ENCODE measurements at places on chromosomes 2 and 18.

GRCh38 chr2:235091983-235092382, 140.2 kb downstream of the SH3BP4 start:
- DNase-seq, result no peak

- DNase-seq, result peak; percentile 58
Observed at GRCh38 chr2:20634507-20635112, 16.3 kb downstream of the HS1BP3 start.

- no peak for DNase-seq
Observed at GRCh38 chr18:46321955-46322354, 217.8 kb downstream of the HAUS1 start.

DNA sequence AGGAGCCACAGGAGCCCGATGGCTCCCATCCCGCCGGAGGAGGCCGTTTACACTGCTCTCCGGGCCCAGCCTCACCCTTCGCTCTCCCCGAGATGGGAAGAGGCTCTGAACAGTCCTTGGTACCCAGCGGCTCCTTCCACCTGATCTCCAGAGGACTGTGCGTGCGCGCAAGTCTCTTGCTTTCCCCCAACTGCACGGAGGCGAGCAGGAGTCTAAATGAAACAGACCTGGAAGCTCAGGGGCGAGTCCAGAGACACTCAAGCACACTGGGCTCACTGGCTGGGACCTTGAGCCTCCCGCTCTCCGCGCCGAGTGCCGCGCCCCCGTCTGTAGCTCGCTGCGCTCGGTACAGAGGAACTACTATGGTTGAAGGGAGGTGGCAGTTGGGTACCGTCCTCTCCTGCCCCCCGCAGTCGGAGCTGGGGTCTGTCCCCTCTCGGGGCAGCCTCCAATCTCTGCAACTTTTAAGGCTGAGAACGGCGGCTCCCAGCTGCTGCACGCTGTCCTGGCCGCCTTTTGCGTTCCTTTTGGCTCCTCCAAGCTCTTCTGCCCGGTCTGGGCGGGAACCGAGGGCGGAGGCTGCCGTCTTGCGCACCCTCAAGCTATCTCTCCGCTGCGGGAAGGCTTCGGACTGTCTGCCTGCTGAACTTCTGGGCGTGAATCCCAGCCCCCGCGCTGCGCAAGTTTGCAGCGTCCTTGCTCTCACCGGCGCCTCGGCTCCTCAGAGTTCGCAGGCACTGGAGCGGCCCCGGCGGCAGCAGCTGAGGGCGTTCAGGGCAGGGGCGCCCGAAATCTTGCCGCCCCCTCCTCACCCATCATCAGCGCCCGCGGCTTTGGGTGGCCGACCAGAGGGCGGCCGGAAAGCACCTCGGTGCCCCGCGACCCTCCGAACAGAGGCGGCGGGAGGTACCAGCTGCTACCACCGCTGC, 491 bp downstream of the ALK start:
- peak; percentile 44 for DNase-seq

DNA sequence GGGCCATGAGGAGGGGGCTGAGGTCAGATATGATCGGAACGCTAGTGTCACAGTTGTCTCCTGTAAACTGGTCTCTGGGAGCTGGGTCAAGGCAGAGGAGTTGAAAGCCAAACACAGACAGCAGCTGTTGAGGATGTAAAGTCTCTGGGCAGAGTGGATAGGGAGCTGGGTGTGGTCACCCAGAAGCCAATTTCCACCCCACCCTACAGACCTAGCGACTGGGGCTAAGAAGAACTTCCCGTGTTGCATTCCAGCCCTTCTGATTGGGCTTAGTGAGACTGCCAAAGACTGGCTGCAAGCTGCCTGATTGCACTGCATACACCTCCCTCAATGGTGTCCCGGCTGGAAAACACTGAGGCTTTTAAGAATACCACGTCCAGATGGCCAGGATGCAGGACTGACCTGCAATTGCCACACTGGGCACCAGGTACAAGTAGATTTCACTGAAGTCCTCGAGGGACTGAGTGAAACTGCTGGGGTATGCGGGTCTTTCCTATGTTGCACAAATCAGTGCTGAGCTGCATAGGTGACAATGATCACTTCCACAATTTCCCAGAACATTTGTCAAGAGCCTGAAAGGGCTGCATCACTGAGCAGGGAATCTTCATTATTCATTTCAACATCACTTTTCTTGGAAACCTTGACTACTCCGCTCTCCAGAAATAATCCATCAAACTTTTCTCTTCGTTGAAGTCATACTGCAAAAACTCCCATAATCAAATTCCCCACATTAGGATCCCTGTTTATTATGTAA, 43.1 kb upstream of the EML4 start:
- DNase-seq, result peak; percentile 37

GRCh38 chr18:55522011-55522410, 66.0 kb downstream of the TCF4 start:
- DNase-seq, result peak; percentile 34

- peak; percentile 70 for DNase-seq
Observed at GRCh38 chr18:61991201-61991600, 98.4 kb upstream of the RNF152 start.

DNA sequence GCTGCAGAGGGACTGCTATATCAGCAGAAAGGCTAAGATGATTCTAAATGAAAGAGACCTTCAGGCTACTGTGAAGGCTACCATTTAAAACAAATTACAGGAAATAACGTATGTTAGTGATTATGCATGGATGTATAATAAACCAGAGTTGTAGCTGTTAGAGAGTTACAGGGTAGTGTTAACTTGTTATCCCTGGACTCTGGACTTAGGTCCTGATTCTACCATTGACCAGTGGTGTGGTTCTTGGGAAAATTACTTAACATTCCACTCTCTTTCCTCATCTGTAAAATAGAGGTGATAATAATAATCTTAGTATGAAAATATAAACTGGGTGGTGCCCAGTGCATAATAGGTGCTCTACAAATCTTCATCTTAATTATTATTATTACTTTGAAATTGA, 22.2 kb downstream of the LAMA3 start:
- no peak for DNase-seq

Measured in Daoy (cell line).